ENCODE measurements at places on chromosomes 7 and 10.
A peak's percentile ranks its signal among the peaks of the same experiment; 100 is the strongest.

GRCh38 chr7:7671361-7671760 is 30.8 kb downstream of the UMAD1 start:
- no peak for DNase-seq

- DNase-seq = no peak
These were observed 167.5 kb downstream of the ARHGAP12 start for GRCh38 chr10:31761156-31761555.

GRCh38 chr10:58275908-58276307 is 6.9 kb downstream of the CISD1 start:
- no peak for DNase-seq

DNA sequence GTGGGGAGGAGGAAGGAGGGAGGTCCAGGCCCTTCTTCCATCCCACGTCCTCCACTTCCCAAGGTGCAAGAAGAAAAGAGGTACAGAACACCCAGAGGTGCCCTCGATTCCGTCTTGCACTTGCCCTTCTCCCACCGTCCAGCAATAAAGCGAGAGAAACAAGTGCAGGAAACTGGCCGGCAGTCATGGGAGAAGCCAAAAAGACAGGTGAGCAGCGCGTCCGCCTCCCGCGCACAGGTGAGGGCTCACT is 1.3 kb downstream of the C10orf95 start:
- DNase-seq = no peak

DNA sequence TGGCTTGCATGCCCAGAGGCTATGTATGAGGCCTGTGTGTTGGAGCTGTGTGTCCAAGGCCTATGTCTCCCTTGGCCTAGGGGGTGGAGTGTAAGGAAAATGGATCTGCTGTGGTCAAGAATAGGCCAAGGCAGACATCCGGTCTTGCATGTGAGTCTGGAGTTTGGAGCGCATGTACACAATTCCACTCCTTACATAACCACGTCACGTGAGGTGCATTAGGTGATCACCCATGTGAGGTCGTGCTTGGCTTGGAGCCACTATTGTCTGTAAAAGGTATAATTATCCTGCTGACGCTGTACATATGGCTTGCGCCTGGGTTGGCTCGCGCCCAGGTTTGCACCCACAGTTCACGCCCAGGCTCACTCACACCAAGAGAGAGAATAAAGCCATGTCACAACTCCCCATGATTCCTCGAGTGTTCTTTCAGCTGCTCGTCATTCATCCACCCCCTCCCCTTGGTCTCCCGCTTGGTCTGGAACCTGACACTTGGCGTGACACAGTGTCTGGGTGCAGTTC is 105.5 kb downstream of the BICC1 start:
- no peak for DNase-seq

GRCh38 chr10:72146559-72147323 is 58.4 kb upstream of the SPOCK2 start:
- no peak for DNase-seq

DNA sequence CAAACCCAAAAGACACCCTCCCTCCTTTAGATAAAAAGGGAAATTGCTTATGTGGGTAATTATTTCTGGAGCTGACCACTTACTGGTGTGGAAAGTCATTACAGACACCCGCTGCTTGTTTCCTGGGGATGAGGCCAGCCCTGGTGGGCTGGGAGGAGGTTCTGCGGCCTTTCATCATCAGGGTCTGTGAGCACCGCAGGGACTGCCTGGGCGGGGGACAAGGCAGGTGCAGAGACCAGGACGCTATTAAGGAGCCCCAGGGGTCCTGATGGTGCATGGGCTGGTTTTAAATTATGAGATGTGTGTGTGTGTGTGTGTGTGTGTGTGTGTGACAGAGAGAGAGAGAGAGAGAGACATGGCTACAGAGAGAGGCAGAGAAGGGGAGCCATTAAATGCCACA is 171.2 kb downstream of the DNAJB6 start:
- DNase-seq = no peak

DNA sequence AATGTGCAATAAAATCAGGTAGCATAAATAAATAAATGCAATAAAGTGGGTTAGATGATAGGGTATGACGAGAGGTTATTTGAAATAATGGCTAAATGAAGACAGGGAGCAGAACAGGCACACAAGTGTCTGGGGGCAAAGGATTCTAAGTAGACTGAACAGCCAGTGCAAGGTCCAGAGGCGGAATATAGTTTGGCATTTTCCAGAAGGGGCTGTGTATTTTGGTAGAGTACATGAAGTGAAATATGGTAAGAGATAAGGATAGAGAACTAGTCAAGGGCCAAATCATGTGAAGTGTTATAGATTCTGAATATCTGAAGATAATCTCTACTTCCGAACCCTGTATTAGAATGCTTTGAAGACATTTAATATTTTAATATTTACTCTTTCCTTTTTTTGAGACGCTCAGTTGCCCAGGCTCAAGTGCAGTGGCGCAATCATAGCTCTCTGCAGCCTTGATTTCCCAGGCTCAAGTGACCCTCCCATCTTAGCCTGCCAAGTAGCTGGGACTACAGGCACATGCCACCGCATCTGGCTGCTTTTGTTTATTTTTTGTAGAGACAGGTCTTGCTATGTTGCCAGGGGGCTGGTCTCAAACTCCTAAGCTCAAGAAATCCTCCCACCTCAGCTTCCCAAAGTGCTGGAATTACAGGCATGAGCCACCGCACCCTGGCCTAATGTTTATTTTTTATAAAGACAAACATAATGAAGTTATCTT is 44.4 kb upstream of the CD36 start:
- no peak for DNase-seq

DNA sequence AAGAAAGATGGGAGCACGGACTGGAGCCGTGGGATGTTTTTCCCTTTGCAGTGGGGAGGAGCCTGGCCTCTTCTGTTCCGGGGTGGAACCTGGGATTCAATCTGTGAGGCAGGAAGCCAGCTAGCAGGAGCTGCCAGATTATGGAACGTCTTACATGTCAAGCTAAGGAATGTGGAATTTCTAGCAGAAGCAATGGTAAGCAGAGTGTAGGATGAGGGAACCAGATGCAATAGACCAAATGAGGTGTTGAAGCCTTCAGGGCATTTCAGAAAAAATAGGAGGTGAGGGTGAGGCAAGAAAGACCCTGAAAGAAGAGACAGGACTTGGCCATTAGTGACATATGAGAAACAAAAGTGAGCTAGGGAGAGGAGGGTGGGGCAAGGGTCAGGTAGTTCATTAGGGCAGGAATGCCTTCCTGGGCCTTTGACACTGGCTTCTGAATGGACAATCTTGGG is 105.5 kb downstream of the CHN2 start:
- no peak for DNase-seq

DNA sequence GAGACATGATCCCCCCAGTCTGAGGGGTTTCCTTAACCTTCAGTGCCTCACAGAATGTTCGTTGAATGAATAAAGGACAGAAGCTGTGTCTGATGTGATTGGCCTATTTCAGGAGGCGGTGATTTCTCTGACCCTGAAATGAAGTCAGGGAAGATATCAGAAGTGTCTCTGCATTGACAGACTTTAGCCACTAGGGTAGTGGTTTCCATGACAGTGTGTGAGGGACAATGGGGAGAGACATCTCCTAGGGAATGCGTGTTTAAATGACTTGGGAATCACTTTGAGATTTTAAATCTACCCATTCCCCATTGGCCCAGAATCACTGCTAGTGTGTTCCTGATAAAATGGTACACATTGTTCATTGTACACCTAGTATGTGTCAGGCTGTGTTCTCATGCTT is 132.0 kb downstream of the CFAP58 start:
- no peak for DNase-seq

DNA sequence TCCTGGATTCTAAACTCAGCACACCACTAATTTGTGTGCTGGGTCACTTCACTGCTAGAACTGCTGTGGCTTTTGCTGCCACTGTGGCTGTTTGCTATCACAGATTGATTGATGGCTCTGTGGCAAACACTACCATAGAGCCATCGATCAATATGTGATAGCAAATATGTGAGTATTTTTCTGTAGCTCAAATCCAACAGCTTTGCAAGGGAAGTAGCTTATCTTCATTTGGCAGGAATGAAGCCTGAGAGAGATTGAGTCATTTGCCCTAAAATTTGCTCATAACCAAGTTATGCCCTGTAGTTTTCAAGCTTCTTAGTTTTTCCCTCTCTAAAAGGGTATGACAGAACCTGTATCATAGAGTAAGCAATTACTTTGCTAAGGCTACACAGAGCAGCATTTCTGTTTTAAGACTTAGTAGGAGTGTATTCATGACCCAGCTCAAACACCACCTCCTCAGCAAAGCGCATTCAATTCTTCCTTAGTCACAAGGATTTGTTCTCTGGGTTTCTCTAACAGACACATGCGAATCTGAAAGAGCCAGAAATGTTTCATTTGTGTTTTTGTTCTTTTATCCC is 43.1 kb downstream of the MINPP1 start:
- DNase-seq = no peak

DNA sequence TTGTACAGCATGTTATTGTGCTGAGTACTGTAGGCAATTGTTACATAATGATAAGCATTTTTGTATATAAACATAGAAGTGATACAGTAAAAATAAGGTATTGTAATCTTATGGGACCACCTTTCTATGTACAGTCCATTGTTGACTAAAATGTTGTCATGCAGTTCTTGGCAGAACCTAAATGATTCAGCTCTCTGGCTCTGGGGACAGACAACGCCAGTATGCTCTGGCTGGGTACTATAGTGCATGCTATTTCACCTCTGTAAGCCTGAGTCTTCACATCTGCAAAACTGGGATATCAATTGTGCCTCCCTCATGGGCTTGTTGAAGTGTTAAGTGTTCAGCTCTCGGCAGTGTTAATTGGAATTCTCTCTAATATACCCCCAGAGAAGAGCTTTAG is 674.3 kb downstream of the INHBA start:
- DNase-seq = no peak

GRCh38 chr10:51501396-51501795 is 198.0 kb downstream of the CSTF2T start:
- DNase-seq = no peak

DNA sequence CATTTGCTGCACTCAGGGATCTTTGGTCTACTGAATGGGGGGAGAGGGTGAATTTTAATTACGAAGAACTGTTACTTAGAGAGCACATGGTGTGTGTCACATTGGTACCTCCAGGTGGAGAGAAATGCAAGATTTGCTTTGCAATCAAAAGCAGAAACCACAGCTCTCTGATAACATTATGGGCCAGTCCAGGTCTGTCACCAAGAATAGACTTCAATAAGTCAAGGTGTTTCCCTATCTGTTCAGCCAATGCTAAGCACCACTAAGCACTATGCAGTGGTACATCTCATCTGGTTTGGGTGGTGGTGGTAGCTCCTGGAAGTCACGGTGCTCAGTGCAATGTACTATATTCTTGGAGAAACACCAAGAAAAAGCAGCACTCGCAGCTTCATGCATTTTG is 119.6 kb upstream of the AFAP1L2 start:
- DNase-seq = no peak

DNA sequence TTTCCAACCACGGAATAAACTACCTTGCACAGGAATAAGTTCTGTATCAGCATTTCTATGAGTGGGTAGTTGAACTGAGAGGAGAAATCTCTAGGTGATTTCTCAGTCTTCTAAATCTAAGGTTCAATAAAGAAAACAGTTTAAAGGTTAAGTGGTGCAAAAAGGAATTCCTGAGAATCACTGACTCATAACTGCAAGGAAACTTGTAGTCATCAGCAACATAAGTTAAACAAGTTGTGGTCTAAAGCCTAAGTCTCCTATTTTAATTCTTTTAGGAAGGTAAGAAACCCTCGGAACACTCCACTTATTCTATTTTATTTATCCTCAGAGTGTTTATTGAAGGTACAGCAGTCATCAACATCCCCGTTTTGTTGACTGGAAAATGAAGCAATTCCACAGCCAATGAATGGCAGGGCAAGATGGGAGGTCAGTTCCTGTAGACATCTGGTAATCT is 92.4 kb upstream of the PIK3CG start:
- DNase-seq = peak; percentile 51

DNA sequence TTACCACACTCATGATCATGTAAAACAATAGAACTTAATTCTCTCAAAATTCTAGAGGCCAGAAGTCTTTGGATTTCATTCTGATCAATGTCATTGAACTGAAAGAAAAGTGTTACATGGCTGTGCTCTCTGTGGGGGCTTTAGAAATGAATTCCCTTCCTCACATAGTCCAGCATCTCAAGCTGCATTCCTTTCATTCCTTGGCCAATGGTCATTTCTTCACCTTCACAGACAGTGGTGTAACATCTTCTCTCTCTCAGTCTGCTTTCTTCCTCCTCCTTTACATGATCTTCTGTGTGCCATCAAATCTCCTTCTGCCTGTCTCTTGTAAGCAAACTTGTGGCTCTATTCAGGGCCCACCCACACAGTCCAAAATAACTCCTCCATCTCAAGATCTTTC is 735.3 kb downstream of the SUGCT start:
- DNase-seq = no peak

- no peak for DNase-seq
These were observed 250.3 kb downstream of the SNX13 start for GRCh38 chr7:17690030-17690429.

DNA sequence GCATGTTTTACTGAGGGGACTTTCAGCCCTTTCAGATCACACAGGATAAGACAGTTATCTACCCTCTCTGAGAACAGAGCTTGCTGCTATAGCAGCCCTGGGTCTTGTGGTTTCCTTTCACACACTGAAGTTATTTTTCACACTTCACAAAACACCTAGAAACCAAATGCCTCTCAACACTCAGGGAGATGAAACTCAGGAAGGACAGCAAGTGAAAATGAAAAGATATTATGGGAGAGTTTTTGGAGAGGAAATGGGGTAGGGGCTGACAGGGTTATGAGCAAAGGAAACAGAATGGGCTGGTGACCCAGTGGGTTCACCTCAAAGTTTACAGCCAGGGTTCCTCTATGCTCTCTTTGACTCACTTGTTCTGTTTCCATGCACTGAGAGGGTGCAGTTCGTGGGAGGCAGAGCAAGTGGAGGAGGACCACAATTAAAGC is 17.0 kb upstream of the GIMAP2 start:
- peak; percentile 85 for DNase-seq

DNA sequence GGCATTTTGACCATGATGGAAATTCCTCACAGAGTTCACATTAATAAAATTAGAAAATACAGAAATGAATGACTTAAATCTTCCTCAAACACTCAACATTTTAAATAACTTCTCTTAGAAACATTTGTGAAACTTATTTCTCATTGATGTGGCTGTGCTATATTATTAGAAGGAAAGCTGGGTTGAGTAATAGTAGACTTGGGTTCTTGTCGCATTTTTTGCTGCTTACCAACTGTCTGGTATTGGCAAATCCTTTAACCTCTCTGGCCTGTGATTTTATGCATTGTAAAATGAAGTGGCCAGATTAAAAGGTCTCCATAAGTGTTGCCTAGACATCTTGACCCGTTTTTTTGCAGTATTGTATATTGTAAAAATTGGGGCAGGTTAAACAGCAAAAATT is 66.5 kb downstream of the VPS50 start:
- DNase-seq = no peak

- DNase-seq = no peak
These were observed 170.9 kb upstream of the RHEB start for GRCh38 chr7:151690606-151691005.

GRCh38 chr7:136726460-136726859 is 142.0 kb upstream of the CHRM2 start:
- no peak for DNase-seq

GRCh38 chr7:83413831-83414230 is 235.1 kb downstream of the SEMA3E start:
- no peak for DNase-seq

Measured in activated CD4-positive, alpha-beta T cell treated with anti-CD3 and anti-CD28 coated beads, Interleukin-2, Interleukin-6, amounts not matched to agents 100 ng/mL and 50 ng/mL, durations not matched to agents 16 hours and 8 hours (primary cell).